ENCODE measurements at places on chromosomes 16 and 17.

DNA sequence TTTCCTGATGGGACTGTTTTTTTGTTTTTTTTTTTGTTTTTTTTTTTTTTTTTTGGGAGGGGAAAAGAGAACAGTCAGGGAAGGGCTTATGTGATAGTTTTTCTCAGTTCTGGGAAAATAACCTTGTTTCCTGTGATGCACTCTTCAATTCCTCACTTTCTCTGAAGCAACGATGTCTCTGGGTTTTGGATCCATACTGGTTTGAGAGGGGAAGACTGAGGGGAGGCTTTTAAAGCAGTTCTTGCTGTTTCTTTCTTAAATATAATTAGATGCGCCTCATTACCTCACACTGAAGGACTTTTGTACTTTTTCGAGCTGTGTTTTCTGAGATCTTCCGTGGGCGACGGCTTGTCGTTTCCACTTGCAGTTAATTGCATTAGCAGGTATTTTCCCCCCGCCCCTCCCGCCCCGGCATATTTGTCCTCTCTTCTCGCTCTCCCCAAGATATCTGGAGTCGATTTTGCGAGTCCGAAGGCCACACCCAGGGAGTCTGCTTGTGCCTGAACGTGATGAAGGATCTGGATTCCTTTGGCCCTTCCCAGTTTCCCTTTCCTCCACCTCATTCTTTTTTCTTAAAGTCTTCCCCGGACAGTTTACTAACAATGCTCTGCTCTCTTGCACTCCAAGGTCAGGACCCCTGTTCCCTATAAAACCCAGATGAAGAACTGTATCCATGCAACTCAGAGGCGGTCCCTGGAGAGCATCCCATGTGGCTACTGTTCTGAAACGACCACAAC lies 125.2 kb upstream of the ZFHX3 start:
- DNase-seq, result no peak

DNA sequence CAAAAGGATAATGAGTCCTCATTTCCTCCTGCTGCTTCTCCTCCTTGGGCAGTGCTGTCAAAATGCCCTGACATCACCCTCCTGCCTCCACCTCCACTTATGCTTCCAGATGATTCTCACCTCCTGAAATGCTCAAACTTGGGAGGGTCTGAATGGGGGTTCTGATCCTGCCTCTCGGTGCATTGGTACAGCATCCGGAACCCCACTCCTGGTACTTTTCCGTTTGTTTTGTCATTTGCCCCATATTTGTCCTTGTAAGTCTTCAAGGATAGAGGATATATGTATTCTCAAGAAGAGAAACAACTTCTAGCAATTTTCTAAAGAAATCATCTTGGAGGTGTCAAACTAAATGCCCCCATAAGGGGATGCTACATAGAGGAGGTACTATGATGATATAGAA lies 148.3 kb downstream of the SHISA9 start:
- no peak for DNase-seq

DNA sequence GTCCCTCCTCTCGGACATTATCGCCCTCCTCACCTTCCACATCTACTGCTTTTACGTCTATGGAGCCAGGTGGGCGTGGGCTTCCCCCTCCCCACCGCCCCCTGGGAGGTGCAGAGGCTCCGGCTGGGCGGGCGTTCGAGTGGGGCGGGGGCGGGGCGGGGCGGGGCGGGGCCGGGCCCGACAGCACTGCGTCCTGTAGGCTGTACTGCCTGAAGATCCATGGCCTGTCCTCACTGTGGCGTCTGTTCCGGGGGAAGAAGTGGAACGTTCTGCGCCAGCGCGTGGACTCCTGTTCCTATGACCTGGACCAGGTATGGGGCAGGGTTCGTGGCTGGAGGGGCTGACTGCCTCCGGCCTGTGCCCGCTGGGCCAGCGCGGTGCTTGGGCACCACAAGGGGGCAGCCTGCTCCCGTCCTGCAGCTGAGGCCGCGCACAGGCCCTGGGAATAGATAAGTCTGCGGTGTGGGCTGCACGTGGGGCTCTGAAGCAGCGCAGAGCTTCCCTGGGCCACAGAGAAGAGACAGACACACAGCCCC lies 9.2 kb downstream of the PIGQ start:
- peak; percentile 37 for DNase-seq

- no peak for DNase-seq
Observed at GRCh38 chr17:80751070-80751945, 206.7 kb downstream of the RPTOR start.

- DNase-seq, result no peak
Observed at GRCh38 chr17:16286947-16287562, 66.2 kb downstream of the CENPV start.

- no peak for DNase-seq
Observed at GRCh38 chr17:9432134-9432885, 143.3 kb downstream of the STX8 start.

GRCh38 chr16:8436931-8437330 lies 153.4 kb downstream of the TMEM114 start:
- DNase-seq, result no peak

- DNase-seq, result no peak
Observed at GRCh38 chr16:22683730-22684573, 130.0 kb upstream of the HS3ST2 start.

DNA sequence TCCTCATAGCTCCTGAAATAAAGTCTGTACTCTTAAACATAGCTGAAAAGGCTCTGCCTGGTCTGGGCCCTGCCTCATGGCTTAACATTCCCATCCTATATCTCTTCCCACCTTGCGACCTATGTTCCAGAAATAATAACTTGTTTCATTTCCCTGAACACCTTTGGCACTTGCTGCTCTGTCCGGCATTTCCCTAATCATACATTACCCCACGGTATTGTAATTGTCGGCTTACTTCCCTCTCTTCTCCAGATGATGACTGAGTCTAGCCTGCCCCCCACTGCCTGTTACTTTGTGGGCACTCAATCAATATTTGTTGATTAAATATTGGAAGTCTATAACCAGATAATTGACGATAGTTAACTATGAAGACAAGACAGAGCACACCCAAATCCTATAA lies 23.3 kb upstream of the SUPT4H1 start:
- no peak for DNase-seq

DNA sequence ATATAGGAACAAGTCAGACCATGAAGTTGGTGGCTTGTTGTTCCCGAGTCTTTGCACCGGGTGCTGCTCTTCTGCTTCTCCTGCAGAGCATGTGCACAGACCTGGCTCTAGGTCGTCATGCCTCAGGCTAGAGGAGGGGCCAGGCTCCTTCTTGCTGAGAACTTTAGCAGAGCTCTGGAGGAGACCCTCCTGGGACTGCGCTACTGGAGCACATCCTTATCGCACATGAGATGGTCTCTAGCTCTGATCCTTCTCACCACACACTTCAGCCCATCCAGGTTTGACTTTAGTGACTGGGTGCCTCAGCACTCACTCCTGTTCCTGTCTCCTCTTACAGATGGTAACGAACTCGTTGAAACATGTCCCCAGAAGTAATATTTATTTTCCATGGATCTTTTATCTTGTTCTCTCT lies 14.9 kb downstream of the FOXK2 start:
- no peak for DNase-seq

- DNase-seq, result no peak
Observed at GRCh38 chr16:14509675-14510132, 120.4 kb downstream of the PARN start.

GRCh38 chr17:40347319-40348135 lies 17.0 kb downstream of the GJD3 start:
- no peak for DNase-seq

- no peak for DNase-seq
Observed at GRCh38 chr17:58092101-58092796, 9.0 kb downstream of the DYNLL2 start.

GRCh38 chr16:5575646-5576245 lies 478.2 kb upstream of the EEF2KMT start:
- DNase-seq, result no peak

GRCh38 chr17:40604327-40605080 lies 39.2 kb upstream of the CCR7 start:
- DNase-seq, result no peak

GRCh38 chr16:59886021-59886420 lies 1151.9 kb upstream of the GOT2 start:
- DNase-seq, result no peak

DNA sequence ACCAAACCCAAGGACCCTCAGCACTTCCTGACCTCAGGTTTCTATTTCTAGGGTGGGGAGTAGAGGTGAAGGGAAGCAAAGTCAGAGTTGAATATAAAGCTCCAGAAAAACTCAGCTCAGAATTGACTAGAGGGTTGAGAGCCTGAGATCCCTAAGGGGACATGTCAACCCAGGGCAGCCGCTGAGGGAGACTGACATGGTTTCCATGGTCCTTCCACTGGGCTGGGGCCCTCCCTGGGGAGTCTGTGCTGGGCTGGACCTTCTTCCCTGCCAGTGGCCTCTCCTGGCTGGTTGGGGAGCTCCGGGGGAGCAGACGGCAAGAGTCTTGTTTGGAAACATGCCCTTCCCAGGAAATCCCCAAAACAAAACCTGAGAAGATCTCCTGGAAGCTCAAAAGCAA lies 121.3 kb downstream of the METRNL start:
- no peak for DNase-seq

DNA sequence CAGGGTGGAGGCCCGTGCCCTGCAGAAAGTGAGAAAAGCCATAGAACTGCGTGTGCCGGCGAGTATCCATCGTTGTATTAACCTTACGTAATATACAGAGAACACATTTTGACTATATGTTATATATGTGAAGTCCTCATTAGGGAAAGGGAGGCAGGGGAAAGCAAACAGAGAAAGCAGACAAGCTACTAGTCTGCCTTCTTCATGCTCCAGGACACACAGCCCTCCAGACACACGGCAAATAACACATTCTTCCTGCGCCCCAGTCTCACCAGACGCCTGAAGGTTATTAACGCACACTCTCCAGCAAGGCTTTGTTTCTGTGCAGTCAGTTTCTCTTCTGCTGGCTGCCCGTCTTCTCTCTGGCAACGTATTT lies 28.8 kb downstream of the PRDM7 start:
- DNase-seq, result no peak

DNA sequence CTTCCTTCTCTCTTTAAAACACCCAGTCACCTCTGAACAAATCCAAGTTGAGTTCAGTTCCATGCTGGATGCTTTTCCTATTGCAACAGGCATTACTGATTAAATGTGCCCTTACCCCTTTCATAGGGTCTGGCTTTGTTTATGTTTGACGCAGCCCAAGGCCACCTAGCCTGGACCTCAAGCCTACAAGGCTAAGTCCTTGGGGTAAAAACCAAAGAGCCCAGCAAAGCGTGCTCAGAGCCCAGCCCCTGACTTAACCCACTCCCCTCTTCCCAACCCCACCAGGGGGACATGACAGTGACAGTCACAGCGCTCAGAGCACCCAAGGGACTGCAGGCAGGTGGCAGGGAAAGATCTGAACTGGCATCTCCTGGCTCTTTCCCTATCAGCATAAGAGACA lies 200.6 kb downstream of the XYLT1 start:
- DNase-seq, result no peak

GRCh38 chr16:82331974-82332750 lies 162.1 kb upstream of the MPHOSPH6 start:
- DNase-seq, result no peak

GRCh38 chr16:88468275-88469129 lies 15.4 kb downstream of the ZFPM1 start:
- no peak for DNase-seq

- peak; percentile 21 for DNase-seq
Observed at GRCh38 chr17:17757391-17757791, 76.1 kb downstream of the RAI1 start.

DNA sequence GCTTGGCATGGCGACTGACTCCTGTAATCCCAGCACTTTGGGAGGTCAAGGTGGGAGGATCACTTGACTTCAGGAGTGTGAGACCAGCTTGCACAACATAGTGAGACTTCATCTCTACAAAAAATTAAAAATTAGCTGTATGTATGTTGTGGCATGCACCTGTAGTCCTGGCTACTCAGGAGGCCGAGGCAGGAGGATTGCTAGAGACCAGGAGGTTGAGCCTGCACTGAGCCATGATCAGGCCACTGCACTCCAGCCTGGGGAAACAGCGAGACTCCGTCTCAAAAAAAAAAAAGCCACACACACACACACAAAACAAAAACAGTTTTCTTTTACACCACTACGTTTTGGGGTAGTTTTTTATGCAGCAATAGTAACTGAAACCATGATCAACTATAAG lies 89.0 kb upstream of the DHX40 start:
- DNase-seq, result no peak

GRCh38 chr17:59671386-59671785 lies 35.8 kb downstream of the PTRH2 start:
- no peak for DNase-seq

Measured in NCI-H2081 (cell line).